ENCODE measurements at places on chromosomes 5 and 9.

- no peaks in the 10 kb centered on the region for H3K27me3 ChIP-seq
- no peaks in the 10 kb centered on the region for H3K36me3 ChIP-seq
- peaks cover 8% of the 10 kb centered on the region for H3K4me1 ChIP-seq
- H3K4me3 ChIP-seq: no peak overlapping the region
- no peak overlapping the region for H3K27ac ChIP-seq
Observed at GRCh38 chr5:6705959-6706358, 7.3 kb upstream of the TENT4A start.

DNA sequence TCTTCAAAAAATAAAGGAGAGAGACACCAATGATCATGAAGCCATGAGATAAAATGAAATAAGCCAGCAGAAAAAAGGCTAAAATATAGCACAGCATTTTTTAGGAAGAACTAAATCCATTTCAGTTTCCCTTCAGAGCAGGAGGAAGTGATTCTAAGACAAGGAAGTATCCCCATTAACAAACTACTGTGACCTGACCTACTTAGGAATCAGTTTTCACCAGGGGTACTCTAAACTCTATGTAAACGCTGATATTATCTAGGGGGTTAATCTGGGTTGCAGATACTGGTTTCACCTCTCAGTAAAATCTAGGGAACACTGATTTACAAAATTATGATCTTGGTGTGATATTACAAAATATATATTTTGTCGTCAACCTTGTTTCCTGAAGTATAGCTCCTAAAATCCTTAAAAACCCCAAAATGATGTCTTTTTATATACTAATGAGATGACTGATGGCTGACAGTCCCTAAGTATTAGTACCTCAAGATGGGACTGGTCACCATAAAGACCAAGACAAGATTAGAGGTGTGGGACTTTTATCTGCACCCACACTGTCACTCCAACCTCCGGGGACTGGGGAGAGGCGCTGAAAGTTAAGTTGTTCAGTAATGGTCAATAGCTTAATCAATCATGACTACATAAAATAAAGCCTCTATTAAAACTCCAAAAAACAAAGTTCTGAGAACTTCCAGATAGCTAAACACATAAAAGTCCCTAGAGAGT is 2.9 kb upstream of the FNBP1 start:
- no peaks in the 10 kb centered on the region for H3K27me3 ChIP-seq
- H3K4me1 ChIP-seq: peaks cover 44% of the 10 kb centered on the region
- DNase-seq: no peak
- H3K4me3 ChIP-seq: peak overlapping the region; percentile 70
- H3K36me3 ChIP-seq: peaks cover 14% of the 10 kb centered on the region

- no peaks in the 10 kb centered on the region for H3K36me3 ChIP-seq
- H3K27me3 ChIP-seq: peaks cover 5% of the 10 kb centered on the region
- no peak overlapping the region for H3K4me3 ChIP-seq
- no peak overlapping the region for H3K27ac ChIP-seq
Observed at GRCh38 chr5:149164731-149165130, 23.4 kb downstream of the ABLIM3 start.

GRCh38 chr5:119420169-119420568 is 32.1 kb upstream of the HSD17B4 start:
- peaks cover 2% of the 10 kb centered on the region for H3K27me3 ChIP-seq
- H3K4me1 ChIP-seq: peaks cover 10% of the 10 kb centered on the region
- no peak for DNase-seq
- no peak overlapping the region for H3K27ac ChIP-seq
- H3K36me3 ChIP-seq: no peaks in the 10 kb centered on the region

GRCh38 chr9:102459828-102460227 is 535.3 kb upstream of the CYLC2 start:
- no peak overlapping the region for H3K4me3 ChIP-seq
- H3K27ac ChIP-seq: no peak overlapping the region
- H3K36me3 ChIP-seq: no peaks in the 10 kb centered on the region
- no peaks in the 10 kb centered on the region for H3K4me1 ChIP-seq
- DNase-seq: no peak
